Neural crest cell (in vitro differentiated cells): ENCODE measurements at places on chromosomes 7 and 10. TPM values are rescaled to one million over a fixed set of nuclear protein-coding genes. Genes with fewer than 3 reads are reported as not detected.
A peak's percentile ranks its signal among the peaks of the same experiment; 100 is the strongest.

DNA sequence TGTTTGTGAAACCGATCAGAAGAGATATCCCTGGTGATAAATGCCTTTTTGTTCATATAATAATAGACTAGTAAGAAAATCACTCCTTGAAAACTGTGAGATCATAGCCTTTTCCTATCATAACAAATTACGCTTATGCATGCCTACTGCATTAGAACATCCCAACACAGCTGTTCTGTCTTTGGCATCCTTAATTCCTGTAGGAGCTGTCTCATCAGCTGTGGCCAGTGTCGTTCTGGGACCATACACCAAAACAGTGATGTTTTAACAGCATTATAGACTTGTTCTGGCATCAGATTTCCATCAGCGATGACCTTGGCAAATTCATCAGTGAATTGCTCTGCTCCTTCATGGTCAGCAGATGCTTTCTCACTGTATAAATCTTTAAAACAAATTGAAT is 423.6 kb upstream of the LRGUK start:
- H3K27ac ChIP-seq = no peak overlapping the region
- no peaks in the 10 kb centered on the region for H3K36me3 ChIP-seq
- no peak for DNase-seq

DNA sequence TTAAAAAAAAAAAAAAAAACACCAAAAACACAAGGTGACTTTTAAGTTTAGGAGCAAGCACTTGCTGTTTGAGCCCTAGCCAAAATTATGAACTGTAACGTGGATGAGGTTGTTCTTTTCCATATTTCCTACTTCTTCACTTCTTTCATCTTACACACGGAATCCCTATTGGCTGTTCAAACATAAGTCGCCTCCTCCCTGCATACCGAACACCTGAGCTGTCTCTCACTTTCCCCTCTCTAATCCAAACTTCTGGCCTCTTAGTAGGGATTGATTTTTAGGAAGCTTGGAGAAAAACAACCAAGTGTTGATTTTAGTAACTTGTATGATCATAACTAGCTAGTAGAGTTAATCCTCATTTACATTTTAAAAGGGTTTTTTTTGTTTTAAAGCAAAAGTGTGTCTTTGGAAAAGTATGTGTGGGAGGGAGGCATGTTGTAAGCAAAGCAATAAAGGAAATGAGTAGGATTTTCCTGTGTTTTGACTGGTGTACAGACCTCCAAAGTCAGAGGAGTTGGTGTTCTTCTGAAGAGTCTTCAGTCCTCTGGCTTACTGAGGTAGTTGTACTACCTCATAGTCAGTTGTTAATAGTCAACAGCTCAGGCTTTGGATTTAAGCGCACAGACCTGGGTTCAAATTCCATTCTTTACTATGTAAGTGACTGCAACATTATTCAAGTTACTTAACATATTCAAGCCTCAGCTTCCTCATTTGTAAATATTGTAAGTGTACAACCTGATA is 39.3 kb downstream of the RABGEF1 start:
- peaks cover 4% of the 10 kb centered on the region for H3K4me1 ChIP-seq
- peaks cover 5% of the 10 kb centered on the region for H3K36me3 ChIP-seq
- no peak for DNase-seq
- no peaks in the 10 kb centered on the region for H3K27me3 ChIP-seq
- H3K4me3 ChIP-seq = no peak overlapping the region
- no peak overlapping the region for H3K27ac ChIP-seq

DNA sequence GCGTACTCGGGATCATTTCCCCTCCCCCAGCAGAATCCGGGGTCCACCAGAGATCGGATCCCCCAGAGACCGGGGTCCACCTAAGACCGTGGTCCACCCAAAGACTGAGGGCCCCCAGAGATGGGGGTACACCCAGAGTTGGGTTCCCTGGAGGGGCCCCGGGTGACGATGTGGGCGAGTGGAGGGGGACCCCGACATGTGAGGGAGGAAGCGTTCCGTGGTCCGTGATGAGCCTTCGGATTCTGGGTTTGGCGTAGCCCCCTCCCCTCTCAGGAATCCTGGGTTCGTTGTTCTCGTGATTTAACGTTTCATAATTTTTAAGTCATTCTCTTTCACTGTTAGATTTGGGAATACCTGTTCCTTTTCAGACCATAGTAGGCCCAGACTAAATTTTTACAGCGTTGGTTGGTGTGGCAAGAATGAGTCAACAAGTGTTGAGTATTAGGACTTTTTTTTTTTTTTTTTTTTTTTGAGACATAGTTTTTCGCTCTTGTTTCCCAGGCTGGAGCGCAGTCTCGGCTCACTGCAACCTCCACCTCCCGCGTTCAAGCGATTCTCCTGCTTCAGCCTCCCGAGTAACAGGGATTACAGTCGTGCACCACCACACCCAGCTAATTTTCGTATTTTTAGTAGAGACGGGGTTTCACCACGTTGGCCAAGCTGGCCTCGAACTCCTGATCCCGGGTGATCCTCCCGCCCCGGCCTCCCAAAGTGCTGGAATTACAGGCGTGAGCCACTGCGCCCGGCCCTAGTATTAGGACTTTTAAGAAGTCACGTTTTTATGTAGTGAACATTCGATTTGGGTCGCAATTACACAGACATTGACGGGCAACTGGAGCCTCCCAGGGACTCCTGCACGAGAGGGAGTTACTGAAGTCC is 672 bp downstream of the GTPBP4 start:
- peak overlapping the region; percentile 88 for H3K27ac ChIP-seq
- DNase-seq = no peak
- H3K36me3 ChIP-seq = peaks cover 8% of the 10 kb centered on the region
- peaks cover 25% of the 10 kb centered on the region for H3K4me1 ChIP-seq
- H3K27me3 ChIP-seq = no peaks in the 10 kb centered on the region
- H3K4me3 ChIP-seq = peak overlapping the region; percentile 99

DNA sequence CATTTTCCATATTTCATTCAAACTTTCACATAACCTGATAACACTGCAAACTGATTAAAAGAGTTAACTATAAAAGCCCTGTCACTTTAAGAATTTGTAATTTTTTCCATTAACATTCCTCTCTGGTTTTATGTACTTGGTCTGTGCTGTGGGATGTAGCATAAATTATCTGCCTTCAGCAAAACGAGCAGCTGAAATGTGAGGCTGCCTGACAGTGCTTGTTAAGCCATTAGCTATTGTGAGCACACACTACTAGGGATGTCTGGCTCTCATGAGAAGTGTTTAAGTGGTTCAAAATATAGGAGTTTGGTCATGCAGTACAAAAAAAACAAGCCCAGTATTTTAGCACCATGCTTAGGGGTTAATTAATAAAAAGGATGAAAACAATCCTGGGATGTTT is 63.0 kb downstream of the HOXA1 start:
- H3K4me3 ChIP-seq = no peak overlapping the region
- H3K36me3 ChIP-seq = no peaks in the 10 kb centered on the region
- H3K4me1 ChIP-seq = peaks cover 14% of the 10 kb centered on the region
- DNase-seq = no peak

- no peaks in the 10 kb centered on the region for H3K36me3 ChIP-seq
- no peaks in the 10 kb centered on the region for H3K4me1 ChIP-seq
- H3K4me3 ChIP-seq = no peak overlapping the region
- no peak for DNase-seq
- H3K27ac ChIP-seq = no peak overlapping the region
Observed at GRCh38 chr10:132918617-132919373, 23.6 kb downstream of the CFAP46 start.

PRKAG2 gene
- total RNA-seq = 11.8 and 12.5 TPM in 2 replicates

DNA sequence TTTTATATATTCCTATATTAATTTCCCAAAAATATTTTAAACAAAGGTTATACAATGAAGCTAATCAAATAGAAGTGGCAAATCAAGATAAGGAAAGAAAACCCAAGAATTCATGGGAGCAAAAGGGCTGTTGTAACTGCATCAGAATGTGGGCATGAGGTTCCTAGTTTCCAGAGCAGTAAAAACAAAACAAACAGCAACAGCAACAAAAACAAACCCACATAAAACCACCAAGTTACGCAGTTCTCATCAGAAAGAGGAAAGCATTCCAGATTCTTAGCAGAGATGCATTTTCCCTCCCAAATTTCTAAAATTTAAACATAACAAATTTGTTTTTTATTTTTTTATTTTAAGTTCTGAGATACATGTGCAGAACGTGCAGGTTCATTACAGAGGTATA is 34.8 kb upstream of the MSMB start:
- H3K36me3 ChIP-seq = no peaks in the 10 kb centered on the region
- H3K27ac ChIP-seq = no peak overlapping the region
- H3K4me1 ChIP-seq = no peaks in the 10 kb centered on the region
- no peak for DNase-seq
- no peak overlapping the region for H3K4me3 ChIP-seq

DNA sequence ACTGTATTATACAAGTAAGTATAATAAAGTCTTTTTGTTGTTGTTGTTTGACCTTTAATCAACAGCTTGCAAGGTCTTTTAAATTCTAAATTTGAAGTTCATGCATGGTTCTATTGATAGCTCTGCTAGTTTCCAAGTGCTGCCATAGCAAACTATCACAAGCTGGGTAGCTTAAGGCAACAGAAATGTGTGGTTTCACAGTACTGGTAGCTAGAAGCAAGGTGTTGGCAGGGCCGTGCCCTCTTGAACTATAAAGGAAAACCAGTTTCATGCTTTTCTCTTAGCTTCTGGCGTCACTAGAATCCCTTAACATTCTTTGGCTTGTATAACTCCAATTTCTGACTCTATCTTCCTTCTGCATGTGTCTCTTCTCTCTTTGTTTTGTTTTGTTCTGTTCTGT is 1021.9 kb upstream of the AUTS2 start:
- no peak overlapping the region for H3K4me3 ChIP-seq
- no peak overlapping the region for H3K27ac ChIP-seq
- peaks cover 7% of the 10 kb centered on the region for H3K27me3 ChIP-seq
- H3K36me3 ChIP-seq = no peaks in the 10 kb centered on the region
- no peak for DNase-seq

CALY gene
- 0.82 and 0.89 TPM in 2 replicates for total RNA-seq

NKX1-2 gene
- not detected in 2 replicates for total RNA-seq

DNA sequence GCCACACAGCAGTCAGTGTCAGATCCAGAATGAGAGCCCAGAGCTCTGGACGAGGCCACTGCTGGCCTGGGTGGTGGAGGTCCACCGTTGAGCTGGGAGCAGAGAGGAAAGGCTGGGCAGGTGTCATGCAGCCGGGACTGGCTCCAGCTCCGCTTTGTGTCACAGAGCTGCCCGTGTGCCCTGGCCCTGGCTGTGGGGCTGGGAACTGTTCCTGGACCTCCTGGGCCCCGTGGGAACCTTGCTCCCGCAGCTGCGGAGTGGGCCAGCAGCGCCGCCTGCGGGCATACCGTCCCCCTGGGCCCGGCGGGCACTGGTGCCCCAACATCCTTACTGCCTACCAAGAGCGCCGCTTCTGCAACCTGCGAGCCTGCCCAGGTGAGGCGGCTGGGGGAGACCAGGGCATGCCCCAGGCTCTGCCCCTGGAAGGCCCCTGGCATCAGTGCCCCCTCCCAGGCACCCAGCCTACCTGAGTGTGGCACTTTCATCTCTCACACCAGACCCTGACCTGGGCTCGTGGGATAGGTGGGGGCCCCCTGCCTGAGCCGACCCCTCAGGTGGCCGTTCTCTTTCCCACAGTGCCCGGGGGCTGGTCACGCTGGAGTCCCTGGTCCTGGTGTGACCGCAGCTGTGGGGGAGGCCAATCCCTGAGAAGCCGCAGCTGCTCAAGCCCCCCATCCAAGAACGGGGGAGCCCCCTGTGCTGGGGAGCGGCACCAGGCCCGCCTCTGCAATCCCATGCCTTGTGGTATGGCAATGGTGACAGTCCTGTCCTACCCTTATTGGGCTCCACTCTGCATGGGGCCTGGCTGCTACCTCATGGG is 18.8 kb upstream of the ZNF862 start:
- no peaks in the 10 kb centered on the region for H3K27me3 ChIP-seq
- DNase-seq = no peak
- H3K4me3 ChIP-seq = no peak overlapping the region
- H3K36me3 ChIP-seq = no peaks in the 10 kb centered on the region

GRCh38 chr10:114629824-114630730 is 28.0 kb downstream of the ABLIM1 start:
- no peaks in the 10 kb centered on the region for H3K36me3 ChIP-seq
- peak overlapping the region; percentile 90 for H3K4me3 ChIP-seq
- no peak for DNase-seq

- no peaks in the 10 kb centered on the region for H3K36me3 ChIP-seq
- no peak for DNase-seq
- no peaks in the 10 kb centered on the region for H3K27me3 ChIP-seq
- H3K27ac ChIP-seq = no peak overlapping the region
- H3K4me3 ChIP-seq = no peak overlapping the region
Observed at GRCh38 chr10:70317272-70317942, 33.6 kb upstream of the NPFFR1 start.

GRCh38 chr10:80718024-80718423 is 180.3 kb downstream of the SH2D4B start:
- peaks cover 9% of the 10 kb centered on the region for H3K4me1 ChIP-seq
- H3K27me3 ChIP-seq = no peaks in the 10 kb centered on the region

PTPRZ1 gene
- total RNA-seq = 202 and 207 TPM in 2 replicates
